ENCODE measurements at places on chromosomes 5 and 9.

GRCh38 chr5:111829701-111830100, 72.7 kb upstream of the NREP start:
- DNase-seq = no peak

- DNase-seq = no peak
Measured at GRCh38 chr5:53924392-53924791, 364.0 kb downstream of the NDUFS4 start.

- no peak for DNase-seq
Measured at GRCh38 chr9:5949103-5949699, 58.5 kb downstream of the MLANA start.

- DNase-seq = no peak
Measured at GRCh38 chr9:15977438-15977837, 424.6 kb downstream of the CCDC171 start.

- DNase-seq = no peak
Measured at GRCh38 chr5:180690562-180690961, 41.2 kb upstream of the FLT4 start.

GRCh38 chr5:127521138-127521770, 3.8 kb downstream of the PRRC1 start:
- no peak for DNase-seq

- DNase-seq = no peak
Measured at GRCh38 chr5:113615708-113616107, 102.2 kb downstream of the YTHDC2 start.

Data from anterior cingulate cortex (tissue), 58 donors.